Stimulated activated naive B cell treated with anti-CD40 and anti-IgM and Interleukin-4, amounts not matched to agents 10 μg/mL and 1 μg/mL and 100 μg/mL, for 72 hours (primary cell): ENCODE measurements at places on chromosomes 12 and 14.
A peak's percentile ranks its signal among the peaks of the same experiment; 100 is the strongest.

DNA sequence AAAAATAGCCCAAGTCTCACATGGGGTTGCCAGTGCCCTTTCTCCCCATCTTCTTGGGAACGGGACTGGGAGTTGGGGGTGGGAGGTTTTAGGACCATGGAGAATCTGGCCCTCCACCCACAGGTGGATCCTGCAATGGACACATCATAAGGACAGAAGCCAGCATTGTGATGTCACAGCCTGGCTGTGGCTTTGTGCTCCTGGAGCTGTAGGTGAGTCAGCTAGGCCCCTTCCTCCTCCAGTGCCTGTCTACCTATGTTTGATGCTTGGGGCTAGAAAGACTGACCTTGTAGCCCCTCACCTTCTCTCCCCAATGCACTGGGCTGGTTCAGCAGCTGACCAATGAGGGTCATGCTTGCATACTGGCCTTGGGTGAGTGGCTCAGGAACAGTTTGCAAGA is at the start of gene CCDC197:
CCDC197 (plus strand) TSS at position 220 of the 400 bp plus-strand sequence. CDS start 831 bp downstream, outside the sequence.
- no peak for DNase-seq

DNA sequence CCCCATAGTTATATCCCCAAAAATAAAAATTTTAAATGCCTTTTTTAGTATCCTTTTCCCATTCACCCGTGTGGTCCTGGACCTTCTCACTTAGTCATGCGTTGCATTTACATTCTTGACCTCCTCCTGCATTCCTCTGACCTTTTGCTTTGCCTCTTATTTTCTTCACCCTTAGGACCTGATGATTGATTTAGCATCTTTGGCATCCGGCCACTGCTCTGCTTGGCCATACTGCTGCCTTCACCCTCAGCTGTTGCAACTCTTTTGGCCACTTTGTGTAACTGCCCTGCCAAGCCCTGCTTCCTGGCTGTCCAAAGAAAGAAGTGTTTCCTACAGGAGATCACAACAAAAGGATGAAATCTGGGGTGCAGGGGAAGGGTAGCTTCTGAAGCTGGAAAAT is 48.8 kb upstream of the SLC38A4 start:
- no peak for DNase-seq

DNA sequence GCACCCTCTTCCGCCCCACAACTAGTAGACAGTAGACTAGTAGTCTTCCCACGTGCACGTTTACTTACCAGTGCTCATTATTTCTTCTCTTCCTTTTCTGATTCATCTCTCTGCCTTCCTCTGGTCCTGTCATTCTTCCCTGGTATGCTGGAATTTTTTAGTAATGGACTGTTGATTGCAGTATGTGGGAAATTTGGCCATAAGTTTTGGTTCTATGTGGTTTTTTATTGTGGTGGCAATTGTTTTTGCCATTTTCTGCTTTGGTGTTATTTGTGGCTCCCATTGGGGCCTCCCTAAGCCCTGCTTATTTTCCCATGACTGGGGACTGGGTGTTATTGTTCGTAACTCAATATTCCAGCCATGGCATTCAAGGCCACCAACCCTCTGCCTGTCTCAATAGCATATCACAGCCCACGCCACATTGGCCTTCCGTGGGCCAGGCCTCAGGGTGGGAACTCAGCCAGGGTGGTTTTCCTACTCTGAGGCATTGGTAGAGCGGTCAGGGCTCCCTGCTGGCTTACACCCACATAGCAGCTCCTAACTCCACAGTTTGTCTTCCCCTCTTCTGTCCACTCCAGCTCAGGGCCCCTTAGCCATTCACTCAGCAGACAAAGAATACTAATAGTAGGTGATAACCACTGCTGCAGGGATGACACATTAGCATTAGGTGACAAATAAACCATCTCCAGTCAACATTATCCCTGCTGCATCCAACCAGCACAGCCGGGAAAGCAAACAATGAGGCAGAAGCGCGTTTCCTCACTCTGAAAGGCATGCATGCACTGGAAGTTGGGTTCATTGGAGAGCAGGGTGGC is 321.5 kb downstream of the CACNA1C start:
- no peak for DNase-seq

DNA sequence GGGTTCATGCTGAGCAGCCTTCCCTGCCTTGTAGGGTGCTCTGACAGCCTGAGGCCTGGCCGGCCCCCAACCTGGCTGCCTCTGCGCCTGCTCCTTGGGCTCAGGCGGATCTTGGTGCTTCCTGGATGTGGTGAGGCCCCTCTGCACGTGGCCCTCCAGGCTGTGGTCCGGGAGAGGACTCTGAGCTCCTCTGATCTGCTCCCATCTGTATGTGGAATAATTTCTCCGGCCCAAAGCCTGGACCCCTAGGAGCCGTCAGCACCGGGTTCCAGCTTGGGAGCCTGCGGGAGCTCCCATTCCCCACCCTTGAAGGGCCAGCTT is 21.3 kb upstream of the EIF2B2 start:
- DNase-seq: no peak

DNA sequence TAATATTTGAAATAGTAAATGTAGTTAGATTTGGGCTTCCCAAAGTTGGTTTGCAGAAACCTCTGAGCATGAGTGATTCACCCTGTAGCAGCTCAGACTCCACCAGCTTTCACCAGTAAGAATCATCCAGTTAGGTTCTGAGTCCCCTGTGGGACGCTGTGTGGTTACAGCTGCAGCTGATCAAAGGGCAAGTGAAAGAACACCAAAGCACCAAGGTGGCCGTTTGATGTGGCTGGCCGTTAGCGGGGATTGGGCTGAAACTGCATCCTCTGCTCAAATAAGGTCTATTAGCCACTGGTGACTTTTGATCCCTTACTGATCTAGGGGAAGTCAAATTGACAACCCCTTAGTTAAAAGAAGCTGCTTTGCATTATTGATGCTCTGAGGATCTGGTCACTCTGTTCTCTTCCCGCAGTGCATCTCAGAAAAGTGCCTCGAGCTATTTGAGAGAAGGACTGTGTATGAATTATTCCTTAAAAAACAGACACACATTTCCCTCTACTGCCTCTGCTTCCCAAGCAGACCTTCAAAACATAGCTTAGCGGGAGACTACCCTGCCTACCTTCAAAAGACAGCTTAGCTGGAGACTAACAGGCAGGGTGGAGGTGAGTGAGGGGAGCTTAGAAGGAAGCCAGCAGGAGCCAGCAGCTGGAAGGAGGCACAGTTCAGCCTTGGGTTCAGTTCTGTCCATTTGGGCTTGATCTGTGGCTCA is 3.7 kb downstream of the ABHD12B start:
- DNase-seq: peak; percentile 73

- no peak for DNase-seq
These were observed 7.4 kb upstream of the KTN1 start for GRCh38 chr14:55572578-55572977.

GRCh38 chr12:53267306-53267998 is 647 bp upstream of the ESPL1 start:
- DNase-seq: peak; percentile 20

GRCh38 chr14:101201535-101202151 is 298.1 kb upstream of the RTL1 start:
- DNase-seq: no peak

DNA sequence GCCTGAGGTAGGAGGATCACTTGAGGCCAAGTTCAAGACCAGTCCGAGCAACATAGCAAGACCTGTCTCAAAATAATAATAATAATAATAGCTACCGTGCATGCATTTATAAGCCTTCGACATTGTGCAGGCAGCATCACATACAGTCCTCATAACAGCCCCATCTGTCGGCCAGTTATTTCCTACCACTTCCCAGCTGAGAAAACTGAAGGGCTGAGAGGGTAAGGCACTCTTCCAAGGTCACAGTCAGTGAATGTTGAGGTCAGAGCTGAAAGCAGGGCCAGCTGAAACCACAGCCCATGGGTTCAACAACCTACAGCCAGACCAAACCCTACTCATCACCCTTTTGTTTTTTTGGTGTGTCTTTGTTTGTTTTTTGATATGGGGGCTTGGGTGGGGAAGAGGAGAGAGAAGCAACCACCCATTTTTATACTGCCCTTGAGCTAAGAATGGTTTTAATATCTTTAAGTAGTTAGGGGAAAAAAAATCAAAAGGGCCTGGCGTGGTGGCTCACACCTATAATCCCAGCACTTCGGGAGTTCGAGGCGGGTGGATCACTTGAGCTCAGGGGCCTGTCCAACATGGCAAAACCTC is 16.8 kb upstream of the ITPK1 start:
- no peak for DNase-seq

- DNase-seq: no peak
These were observed 22.7 kb upstream of the B4GALNT1 start for GRCh38 chr12:57655541-57656240.

DNA sequence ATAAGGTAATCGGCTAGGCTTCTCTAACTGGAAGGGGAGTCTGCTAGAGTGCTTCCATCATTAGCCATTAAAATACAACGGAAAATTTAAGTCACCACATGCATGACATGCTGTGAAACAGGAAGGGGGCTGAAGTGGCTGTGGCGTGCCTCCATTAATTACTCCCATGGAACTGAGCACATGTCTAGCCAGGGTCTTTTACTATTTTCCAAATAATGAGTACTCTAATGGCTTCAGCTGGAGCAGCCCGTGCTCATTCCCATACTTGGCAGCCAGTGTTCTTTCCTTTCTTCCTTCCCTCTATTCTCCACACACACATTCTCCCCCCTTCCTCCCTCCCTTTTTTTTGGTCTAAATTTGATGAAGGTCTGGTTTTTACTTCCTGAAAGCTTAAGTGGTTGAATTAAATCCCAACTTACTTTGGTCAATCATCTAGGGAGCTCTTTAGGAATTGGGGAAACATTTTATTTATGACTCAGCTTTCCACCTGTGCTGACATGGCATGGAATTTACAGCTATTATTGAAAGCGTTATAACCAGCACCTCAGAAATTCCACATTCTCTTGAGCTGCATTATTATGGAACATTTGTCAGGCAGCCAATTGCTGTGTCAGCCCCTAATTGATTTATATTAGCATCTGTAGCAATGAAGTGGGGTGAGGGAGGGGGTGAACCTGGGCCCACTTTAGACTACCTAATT is 72.3 kb downstream of the LRIG3 start:
- DNase-seq: no peak

- DNase-seq: no peak
These were observed 239.1 kb upstream of the ARID2 start for GRCh38 chr12:45490232-45490881.

DNA sequence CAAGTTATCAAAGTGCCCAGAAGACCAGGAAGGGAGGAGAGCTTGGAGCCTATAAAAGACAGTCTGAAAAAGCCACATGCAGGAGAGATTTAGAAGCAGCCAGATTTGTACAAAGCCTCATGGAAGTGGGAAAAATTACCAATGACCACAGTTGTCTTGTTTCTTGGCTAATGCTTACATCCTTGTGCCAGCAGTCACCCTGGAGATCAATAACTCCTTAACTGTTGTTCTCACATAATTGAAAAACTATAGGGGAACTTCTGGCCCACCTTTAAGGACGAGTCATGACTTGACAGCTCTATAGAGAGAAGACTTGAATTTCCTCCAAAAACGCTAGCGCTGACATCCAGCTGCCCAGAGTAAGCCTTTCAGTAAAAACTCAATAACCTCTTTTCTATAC is 313.1 kb downstream of the GALC start:
- no peak for DNase-seq

DNA sequence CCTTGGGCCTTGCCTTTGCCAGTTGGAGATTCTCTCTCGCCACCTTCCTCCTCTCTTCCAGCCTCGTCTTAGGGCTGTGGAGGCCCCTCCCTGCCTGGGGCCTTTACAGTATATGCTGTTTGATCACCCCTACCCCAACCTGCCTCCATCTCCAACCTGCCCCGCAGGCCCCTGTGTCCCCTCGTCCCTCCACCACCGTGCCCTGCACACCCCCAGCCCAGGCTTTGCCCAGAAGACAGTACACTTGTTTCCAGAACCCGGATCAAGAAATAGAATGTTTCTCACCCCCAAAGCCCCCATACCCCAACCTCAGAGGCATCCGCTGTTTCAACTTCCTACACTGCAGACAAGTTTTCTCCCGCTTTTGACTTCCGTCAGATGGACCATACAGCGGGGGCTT is 202.3 kb upstream of the C14orf180 start:
- DNase-seq: no peak

GRCh38 chr14:95067526-95067925 is 89.8 kb downstream of the DICER1 start:
- no peak for DNase-seq

- peak; percentile 86 for DNase-seq
These were observed at the start of gene NCKAP5L for GRCh38 chr12:49828133-49829091. TSS of gene NCKAP5L (minus strand) at chr12:49828413. CDS start at chr12:49804044, 24,369 bp downstream.

GRCh38 chr14:90600619-90601018 is 203.8 kb downstream of the CALM1 start:
- no peak for DNase-seq

DNA sequence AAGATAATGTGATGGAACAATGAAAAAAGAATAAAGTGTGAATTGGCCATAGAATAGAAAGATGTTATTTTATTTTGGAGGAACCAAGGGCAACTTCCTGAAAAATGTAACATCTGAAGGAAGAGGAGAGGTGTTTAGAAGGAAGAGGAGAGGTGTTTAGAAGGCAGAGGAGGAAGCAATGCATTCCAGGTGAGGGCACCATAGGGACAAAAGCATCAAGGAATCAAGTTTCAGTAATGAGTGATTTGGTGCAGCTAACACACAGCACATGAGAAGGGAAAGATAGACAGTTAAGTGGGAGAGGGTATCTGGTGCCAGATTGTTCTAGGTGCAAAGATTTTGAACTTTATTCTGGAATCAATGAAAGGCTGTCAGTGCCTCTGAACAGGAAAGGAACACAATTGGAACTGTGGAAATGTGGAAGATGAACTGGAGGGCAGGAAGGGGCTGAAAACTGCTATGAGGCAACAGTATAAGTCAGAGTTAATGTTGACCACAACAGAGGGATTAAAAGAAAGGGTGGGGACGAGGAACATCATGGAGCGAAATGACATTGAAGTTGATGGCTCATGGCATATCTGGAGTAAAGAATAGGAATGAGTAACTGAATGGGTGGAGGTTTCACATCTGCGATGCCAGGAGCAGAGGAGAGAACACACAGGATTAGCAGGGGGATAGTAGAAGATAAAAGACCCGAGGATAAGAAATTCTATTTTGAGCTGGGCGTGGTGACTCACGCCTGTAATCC is 326.6 kb downstream of the LRIG3 start:
- DNase-seq: no peak

- no peak for DNase-seq
These were observed 25.8 kb downstream of the PPP2R5E start for GRCh38 chr14:63517354-63517753.

GRCh38 chr12:130739571-130739970 is 23.5 kb upstream of the RIMBP2 start:
- no peak for DNase-seq

GRCh38 chr14:104108570-104109541 is 23.4 kb downstream of the ASPG start:
- no peak for DNase-seq

DNA sequence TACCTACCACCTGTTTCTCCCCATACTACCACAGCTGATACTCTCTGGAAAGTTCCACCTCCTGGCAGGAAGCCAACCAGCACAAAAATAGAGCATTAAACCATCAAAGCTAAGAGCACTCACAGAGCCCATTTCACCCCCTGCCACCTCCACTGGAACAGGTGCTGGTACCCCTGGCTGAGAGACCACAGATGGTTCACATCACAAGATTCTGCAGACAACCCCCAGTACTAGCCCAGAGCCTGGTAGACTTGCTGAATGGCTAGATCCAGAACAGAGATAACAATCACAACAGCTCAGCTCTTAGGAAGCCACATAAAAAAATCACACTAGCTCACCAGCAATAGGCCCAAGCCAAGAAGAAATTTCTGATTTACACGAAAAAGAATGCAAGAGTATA is 855.2 kb downstream of the FSCB start:
- DNase-seq: no peak

- no peak for DNase-seq
These were observed 1318.9 kb downstream of the AACS start for GRCh38 chr12:126384026-126384564.
